ENCODE measurements at places on chromosomes 1 and 21.

DNA sequence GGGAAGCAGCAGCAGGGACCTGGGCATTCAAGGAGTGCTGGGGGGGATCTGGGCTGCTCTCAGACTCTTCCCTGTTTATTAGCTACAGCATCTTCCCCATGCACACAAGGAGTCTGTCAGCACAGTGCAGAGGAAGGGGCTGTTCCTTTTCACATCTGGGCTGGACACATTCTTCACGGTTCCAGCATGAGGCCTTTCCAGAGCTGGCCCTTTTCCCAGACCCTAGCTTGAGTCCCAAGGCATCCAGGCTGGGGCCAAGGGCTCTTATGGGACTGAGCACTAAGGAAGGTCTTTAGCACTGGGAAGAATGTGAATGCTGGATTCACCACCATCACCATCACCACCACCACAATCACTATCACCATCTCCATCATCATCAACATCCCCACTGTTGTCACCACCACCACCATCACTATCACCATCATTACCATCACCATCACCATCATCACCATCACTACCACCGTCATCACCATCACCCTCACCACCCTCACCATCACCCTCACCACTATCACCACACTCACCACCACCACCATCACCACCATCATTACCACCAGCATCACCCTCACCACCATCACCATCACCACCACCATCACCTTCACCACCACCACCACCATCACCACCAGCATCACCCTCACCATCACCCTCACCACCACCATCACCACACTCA is 28.4 kb downstream of the PARK7 start:
- ATAC-seq: no peak

DNA sequence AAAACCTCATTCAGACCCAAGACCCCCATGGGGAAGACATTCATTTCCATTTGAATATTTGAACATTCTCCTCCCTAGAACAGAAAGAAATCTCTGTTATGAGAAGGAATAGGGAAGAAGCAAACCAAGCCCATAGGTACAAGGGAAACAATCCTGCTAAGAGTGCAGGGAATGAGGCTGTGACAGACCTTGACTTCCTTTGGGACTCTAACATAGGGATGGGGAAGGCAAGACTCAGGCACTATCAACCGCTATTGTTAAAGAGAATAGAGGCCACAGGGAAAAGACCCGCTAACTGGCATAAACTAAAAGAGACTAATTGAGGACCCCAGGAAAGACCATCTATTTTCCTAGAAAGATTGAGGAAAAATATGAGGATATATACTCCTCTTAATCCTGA is 117.8 kb upstream of the BRINP3 start:
- no peak for ATAC-seq

DNA sequence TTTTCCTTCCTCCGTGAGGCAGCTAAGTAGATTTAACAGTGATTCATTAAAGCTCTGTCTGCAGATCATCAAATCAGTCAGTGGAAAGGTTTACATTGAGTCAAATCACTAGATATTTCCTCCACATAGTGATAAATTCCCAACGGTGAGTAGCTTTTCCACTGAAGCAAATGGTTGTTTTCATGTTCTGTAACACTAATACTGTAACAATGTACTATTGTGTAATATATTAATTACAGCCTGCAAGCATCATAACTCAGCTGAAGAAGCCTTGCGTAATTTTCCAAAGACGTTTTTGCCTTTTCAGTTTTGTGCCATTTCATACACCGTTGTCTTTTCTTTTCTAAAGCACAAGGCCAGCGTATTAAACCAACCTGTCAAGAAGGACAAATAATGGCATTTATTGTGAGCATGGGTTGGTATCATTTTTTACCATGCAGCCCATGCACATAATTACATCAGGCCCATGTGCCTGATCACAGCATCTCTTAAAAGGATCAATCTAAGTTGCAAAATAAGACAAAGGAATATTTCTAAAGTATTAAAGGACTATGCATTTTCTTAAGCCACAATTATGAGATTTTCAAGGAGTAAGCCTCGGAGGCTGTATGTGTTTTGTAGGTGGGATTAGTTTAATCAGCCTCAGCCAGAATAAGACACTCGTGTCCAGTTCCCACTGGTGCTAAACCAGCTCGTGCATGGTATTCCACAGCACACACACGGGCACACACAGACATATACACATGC is 16.7 kb upstream of the PDE9A start:
- no peak for ATAC-seq

GRCh38 chr1:182662121-182662890 is 22.1 kb downstream of the RGS8 start:
- ATAC-seq: no peak

DNA sequence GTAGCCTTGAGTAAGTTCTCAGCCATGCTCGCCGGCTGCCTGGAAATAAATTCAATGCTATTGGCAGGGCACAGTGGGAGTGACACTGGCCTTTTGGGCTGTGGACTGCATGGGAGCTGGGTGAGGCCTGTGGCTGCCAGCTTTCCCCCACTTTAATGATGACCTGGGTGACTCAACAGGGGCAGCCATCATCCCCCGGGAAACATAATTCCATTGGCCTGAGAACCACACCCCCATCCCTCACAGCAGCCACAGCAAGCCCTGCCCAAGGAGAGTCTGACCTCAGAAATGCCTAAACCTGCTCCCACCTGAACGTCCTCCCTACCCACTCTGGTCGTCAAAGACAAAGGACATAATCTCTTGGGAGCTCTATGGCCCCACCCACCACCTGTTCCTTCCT is 384.0 kb downstream of the LTN1 start:
- no peak for ATAC-seq

- no peak for ATAC-seq
These were observed 36.6 kb downstream of the TNFSF18 start for GRCh38 chr1:173014160-173014559.

DNA sequence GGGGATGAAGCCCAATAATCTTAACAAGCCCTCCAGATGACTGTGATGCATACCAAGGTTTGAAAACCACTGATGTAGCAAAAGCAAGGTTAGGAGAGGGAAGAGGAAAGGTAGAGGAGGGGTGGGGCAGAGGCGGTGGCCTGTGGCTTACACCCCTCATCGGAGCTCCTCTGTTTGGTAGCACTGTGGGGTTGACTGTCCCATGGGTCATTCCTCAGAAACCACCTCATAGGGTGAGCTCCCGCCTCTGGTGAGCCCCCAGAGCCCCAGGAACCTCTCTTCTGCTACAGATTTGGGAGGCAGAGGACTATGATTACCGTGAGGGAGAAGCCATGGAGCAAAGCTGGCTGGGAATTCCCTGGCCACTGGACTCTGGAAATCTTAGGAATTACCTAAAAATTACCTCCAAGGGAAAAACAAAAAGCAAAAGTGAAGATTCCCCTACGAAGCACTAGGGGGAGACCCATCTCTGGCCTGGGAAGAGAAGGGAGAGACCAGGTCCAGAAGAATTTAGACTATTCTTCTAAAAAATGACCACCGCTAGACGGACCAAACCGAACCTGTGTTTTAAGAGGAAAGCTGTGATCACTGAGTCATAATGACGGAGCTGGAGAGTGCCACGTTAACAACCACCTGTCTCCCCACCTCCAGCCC is 1.5 kb upstream of the RASSF5 start:
- no peak for ATAC-seq

- no peak for ATAC-seq
These were observed 166.6 kb downstream of the CLEC20A start for GRCh38 chr1:178330153-178330552.

DNA sequence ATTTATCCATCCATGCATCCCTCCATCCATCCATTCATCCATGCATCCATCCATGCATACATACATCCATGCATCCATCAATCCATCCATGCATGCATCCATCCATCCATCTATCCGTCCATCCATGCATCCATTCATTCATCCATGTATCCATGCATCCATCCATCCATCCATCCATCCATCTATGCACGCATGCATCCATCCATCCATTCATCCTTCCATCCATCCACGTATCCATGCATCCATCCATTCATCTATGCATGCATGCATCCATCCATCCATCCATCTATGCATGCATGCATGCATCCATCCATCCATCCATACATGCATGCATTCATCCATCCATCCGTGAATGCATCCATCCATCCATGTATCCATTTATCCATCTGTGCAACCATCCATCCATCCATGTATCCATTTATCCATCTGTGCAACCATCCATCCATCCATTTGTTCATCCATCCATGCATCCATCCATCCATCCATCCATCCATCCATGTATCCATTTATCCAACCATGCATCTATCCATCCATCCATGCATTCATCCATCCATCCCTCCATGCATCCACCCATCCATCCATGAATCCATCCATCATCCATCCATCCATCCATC is 30.3 kb upstream of the TINAGL1 start:
- no peak for ATAC-seq

DNA sequence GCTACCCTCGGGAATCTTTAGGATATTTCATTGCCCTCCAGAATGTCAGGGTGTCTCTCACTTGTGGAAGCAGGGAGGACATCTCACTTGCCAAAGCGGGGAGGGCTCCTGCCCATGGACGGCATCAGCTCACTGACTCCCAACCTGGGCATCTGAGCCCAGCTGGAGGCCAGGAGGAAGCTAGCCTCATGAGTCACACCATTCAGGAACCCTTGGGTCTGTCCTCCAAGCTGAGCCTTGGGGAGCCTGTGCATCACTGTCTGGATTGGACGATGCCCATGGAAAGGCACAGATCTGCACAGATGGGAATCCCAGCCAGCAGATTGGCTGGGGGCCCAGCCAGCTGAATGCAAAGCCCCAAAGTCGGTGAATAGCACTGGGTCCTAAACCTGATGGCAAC is 25.2 kb downstream of the WNT3A start:
- no peak for ATAC-seq

- ATAC-seq: no peak
These were observed 12.8 kb downstream of the PMVK start for GRCh38 chr1:154923695-154924094.

DNA sequence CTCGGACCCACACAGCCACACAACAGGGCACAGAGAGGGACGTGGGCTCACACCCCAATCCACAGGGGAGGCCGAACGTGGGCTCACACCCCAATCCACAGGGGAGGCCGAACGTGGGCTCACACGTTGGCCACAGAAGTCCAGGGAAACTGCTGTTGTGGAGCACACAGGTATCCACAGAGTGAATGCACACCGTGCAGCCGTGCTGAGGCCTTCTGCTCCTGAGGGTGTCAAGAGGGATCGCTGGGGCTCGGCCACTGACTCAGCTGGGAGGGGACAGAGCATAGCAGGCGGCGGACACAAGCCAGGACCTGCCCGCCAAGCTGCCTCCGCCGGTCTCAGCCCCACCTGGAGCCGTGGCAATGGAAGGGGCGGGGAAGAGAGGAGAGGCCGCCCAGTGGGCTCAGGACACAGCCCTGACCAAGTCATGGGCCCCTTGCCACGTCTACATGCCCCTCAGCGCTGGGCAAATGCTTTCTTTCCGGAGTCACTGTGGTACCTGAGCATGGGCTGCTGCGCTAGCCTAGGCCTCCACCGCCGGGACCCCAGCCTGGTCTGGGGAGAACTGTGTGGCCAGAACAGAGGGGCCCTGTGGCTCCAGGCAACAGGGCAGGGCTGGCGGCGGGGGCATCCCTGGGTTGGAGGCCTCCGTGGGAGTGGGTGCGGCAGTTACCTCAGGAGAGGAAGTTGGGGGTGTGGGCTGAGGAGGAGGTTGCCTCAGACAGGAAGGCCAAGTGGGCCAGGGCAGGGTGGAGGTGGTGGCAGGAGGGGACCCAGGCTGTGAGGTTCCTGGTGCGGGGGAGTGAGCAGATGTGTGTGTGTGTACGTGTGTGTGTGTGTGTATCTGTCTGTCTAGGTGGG is 1.2 kb downstream of the SYTL1 start:
- ATAC-seq: peak; percentile 62

GRCh38 chr1:17990401-17990800 is 117.2 kb upstream of the IGSF21 start:
- no peak for ATAC-seq

DNA sequence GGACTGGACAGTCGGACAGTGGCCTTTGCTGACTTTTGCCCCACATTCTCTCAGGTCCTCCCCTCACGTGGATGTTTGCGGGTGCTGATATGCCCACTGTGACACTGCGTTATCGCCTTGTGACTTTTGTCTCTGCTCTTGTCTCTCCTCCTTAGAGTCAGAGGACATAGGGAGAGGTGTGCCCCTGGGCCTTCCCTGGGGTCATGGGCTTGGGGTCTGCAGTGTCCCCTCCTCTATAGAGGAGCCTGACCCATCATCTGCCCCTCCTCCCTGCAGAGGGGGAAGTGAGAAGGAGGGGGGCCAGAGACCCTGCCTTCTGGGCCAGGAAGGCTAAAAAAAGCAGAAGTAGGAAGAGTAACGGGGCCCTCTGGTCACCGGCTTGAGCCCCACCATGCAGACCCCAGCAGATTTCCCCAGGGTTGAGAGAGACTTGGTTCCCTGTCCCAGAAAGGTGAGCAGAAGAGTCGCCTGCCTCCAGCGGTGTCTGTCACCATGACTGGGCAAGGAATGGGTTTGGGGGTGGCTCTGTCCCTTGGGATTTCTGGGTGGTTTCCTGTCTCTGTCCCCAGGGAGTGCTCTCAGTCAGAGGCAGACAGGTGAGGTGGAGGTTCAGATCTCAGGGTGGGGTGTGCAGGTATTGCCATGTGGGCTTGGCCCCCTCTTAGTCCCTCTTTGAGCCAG is 13.3 kb downstream of the RPS6KA1 start:
- ATAC-seq: no peak

GRCh38 chr1:96306809-96307560 is 414.6 kb upstream of the PTBP2 start:
- ATAC-seq: no peak

DNA sequence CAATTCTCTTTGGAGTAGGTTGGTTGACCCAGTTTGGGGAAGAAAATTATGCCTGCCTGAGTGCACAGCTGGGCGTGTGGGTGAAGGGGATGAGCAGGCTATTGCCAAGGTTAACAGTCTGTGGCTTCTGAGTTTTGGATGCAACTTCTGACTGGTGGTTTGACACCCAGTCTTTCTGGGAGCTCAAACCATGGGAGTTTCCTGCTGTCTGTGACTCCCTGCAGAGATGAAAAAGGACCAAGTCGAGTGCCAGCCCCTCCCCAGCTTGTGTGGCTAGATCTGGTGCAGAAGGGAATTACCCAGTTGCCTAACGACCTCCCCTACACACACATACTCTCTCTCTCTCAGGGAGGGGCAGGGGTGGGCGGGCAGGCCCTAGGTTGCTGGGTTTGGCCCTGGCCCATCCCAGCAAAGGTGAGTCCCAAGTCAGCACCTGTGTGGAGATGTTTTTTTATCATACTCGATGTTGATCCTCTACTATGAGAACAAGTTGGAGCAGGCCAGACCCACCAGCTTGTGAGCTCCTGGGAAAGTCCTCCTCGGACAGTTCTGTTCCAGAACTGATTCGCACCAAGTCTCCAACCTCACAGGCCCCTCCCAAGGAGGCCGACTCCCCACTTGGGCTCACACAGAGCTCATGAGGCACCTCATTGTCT is 28.2 kb downstream of the PKP1 start:
- no peak for ATAC-seq

GRCh38 chr1:43222879-43223278 is 46.9 kb upstream of the TMEM125 start:
- ATAC-seq: no peak

DNA sequence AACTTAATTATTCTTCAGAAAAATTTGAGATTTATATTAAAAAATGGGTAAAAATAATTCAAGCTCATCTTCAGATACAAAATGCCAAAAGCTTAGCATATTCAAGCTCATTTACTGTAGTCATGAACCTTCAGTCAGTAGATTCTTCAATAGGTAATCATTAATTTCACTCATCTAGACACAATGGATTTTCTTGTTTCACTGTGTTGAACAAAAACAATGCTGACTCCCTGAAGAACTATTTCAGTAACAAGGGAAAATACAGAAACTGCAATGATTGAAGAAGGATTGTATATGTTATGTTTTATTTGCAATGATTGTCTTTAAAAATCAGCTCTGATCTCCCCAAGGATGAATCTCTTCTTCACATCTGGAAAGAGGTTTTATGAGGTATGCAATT is 9.2 kb upstream of the HOOK1 start:
- no peak for ATAC-seq

All from activated CD4-positive, CD25-positive, alpha-beta regulatory T cell treated with anti-CD3 and anti-CD28 coated beads, Interleukin-2, amount 50 U/mL, for 24 hours (primary cell).